ENCODE measurements at places on chromosomes 5 and 9.

DNA sequence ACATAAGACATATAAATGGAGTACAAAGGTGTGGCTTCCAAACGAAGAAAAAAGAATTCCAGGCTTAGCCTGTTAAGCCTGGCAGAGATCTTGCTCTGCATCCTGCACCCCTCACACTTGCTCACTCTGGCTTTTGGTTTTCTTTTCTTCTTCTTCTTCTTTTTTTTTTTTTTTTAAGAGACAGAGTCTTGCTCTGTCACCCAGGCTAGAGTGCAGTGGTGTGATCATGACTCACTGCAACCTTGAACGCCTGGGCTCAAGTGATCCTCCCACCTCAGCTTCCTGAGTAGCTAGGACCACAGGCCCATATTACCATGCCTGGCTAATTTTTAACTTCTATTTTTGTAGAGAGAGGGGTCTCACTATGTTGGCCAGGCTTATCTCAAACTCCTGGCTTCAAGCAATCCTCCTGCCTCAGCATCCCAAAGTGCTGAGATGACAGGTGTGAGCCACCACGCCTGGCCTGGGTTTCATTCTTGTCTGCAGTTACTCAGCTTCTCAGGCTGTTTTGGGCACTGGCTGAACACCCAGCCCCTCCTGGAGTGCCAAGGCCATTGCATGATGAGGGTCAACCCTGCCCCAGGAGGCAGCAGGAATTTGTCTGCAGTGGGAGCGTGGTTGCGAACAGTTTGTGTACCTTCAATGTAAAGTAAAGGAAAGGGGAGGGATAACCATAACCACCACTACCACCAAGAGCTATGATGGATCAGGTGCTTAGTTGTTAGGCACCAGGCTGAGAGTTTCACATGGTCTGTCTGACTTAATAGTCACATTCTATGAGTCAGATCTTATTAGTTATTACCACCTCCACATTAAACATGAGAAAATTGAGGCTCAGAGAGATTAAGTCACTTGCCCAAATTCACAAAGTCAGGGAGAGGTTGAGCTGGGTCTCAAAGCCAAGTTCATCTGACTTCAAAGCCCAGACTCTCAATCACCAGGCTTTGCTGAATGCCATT lies 219.2 kb upstream of the PANK3 start:
- DNase-seq: no peak

DNA sequence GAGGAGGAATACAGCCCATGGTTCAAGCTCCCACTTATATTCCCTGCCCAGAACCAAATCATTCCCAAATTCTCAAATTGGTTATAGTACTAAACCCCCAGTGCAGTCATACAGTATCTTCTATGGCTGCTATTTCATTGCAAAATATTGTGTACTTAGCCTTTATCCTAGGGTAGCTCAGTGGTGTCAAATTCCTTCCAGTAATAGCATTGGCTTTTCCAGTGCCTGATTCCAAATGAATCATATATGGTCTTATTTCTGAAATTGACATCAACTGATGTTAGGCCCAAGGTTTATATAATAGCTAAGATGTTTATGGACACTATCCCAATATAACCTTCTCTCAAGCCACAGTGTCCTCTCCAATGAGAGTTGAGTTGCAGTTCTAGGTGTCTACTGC lies 256.7 kb downstream of the NDUFS4 start:
- DNase-seq: no peak

- DNase-seq: no peak
These were observed 312.1 kb upstream of the TUSC1 start for GRCh38 chr9:25990376-25990775.

DNA sequence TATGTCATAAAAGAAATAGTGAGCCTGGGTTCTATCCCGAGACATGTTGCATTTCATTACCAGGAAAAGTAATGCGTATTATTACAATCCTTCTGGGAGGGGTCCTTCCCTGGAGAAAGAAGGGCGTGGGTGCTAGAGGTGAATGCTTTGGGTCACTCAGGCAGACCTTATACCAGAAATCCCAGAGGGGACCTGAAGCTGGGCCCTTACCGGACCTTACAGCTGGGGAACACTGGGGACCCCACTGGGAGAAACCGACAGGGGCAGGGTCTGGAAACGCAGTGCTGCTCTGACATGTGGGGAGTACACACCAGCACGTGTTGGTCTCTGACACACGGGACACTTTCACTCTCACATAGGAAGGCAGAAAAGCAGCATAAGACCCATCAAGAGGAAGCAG lies 71.3 kb downstream of the LMNB1 start:
- DNase-seq: no peak

DNA sequence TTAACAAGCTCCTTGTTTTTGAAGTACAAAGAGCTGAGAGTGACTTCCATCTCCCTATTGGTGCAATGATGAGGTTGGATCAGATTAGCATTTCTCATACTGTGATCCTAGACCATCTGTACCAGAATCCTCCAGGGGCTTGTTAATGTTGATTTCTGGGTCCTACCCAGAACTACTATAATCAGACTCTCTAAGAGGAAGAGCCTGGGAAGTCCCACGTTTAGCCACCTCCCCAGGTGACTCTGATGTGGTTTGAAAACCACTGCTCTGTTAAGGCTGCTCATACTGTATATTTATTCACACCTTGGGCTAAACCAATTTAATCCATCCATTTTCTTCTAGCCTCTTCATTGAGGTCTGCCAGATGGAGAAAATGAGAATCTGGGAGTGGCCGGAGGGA lies 49.6 kb upstream of the SMIM32 start:
- no peak for DNase-seq
